ENCODE measurements at places on chromosomes 2 and 18. TPM values are rescaled to one million over a fixed set of nuclear protein-coding genes. Genes with fewer than 3 reads are reported as not detected.
A peak's percentile ranks its signal among the peaks of the same experiment; 100 is the strongest.

- H3K36me3 ChIP-seq: no peaks in the 10 kb centered on the region
- H3K4me3 ChIP-seq: no peak overlapping the region
- no peaks in the 10 kb centered on the region for H3K4me1 ChIP-seq
- DNase-seq: no peak
These were observed 87.1 kb downstream of the CNTNAP5 start for GRCh38 chr2:124112206-124112605.

DNA sequence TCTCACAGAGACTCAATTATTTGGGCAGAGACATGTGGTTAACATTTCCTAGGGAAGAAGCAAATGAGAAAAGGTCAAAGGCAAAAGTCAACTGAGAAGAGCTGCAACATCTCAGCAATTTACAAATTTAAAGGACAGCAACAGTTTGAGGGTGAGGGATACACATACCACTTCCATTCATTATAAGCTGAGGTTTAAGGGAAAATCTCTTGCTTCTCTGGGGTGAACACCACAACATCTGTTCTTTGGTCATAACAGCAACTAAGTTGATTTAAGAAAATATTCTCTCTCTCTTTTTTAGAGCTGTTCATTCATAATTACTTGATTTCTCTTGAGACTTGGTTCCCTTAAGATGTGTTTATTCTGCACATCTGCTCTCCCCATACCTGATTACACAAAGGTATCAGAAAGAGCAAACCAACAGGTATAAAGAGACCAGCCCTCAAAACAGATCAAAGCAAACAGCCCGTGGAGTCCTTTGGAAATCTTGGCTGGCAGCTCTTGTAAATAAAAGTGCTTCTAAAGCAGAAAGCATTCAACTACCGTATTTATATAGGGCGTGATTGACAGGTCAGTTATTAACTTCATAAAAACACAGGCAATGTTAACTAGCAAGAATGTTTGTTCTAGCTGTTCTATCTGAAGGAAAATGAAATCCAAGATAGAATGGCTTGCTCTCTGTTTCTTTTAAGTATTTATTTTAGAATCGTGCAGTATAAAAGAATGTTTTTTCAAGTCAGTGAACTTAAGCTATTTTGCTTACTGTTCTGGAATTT is 132.8 kb downstream of the THADA start:
- peaks cover 16% of the 10 kb centered on the region for H3K4me1 ChIP-seq

Gene C2orf78
- total RNA-seq: not detected

GRCh38 chr2:205776139-205776538 is 93.8 kb downstream of the NRP2 start:
- no peak overlapping the region for H3K27ac ChIP-seq
- DNase-seq: peak; percentile 58
- no peak overlapping the region for H3K4me3 ChIP-seq
- H3K4me1 ChIP-seq: peaks cover 6% of the 10 kb centered on the region

- no peaks in the 10 kb centered on the region for H3K36me3 ChIP-seq
- no peak overlapping the region for H3K27ac ChIP-seq
- H3K4me1 ChIP-seq: no peaks in the 10 kb centered on the region
- H3K27me3 ChIP-seq: no peaks in the 10 kb centered on the region
- DNase-seq: no peak
These were observed 128.0 kb upstream of the TACR1 start for GRCh38 chr2:75327334-75327733.

DNA sequence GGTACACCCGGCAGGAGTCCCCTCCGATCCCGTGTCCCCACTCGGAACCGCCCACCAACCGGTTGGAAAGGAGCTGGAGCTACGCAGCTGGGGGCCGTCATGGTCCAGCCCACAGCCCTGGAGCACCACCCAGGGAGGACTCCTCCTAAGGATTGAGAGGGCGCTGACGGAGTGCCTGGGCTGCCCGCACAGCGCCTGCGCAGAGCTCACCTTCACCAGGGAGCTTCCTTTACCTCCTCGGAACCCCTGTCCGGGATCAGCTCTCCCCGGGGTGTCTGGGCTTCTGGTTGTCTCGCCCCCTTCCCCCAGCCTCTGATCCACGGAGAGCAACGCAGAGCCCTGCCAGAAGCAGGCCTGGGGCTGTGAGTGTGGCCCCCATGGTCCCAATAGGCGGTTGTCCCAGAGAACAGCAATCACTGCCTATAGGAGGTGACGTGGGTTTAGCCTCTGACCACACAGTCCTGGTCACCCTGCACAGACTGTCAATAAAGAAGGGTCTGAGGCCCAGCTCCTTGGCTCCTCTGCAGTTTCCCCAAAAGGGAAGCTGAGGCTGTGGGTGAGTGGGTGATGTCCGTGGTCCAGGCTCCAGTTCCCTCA is 14.6 kb downstream of the ALPG start:
- peaks cover 40% of the 10 kb centered on the region for H3K27me3 ChIP-seq
- peaks cover 7% of the 10 kb centered on the region for H3K36me3 ChIP-seq
- H3K4me1 ChIP-seq: no peaks in the 10 kb centered on the region
- H3K27ac ChIP-seq: no peak overlapping the region
- peak overlapping the region; percentile 85 for H3K4me3 ChIP-seq

DNA sequence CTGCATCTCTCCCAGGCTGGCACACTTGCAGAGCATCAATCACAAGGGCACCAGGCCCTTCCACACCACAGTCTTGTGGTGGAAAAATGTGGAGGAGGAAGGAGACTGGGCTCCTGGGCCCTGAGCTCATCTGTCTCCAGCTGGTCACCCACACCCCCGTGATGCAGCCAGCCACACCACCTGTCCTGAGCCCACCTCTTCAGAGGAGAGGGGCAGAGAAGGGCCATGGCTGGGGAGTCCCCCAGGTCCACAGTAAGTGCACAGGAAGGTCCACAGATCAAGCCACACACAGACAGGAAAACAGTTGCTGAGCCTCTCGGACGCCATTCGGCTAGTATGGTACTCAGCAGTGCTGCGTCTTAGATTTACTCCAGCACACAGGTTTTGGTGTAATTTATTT is 203.5 kb upstream of the SALL3 start:
- H3K27me3 ChIP-seq: no peaks in the 10 kb centered on the region
- no peak for DNase-seq
- H3K4me3 ChIP-seq: no peak overlapping the region
- H3K27ac ChIP-seq: no peak overlapping the region
- no peaks in the 10 kb centered on the region for H3K36me3 ChIP-seq

- no peak overlapping the region for H3K27ac ChIP-seq
- H3K36me3 ChIP-seq: no peaks in the 10 kb centered on the region
- H3K4me1 ChIP-seq: no peaks in the 10 kb centered on the region
- no peak for DNase-seq
- H3K4me3 ChIP-seq: no peak overlapping the region
These were observed 179.4 kb downstream of the ANTXR1 start for GRCh38 chr2:69192176-69192945.

Gene SERPINB11
- total RNA-seq: not detected

Gene REG1B
- not detected for total RNA-seq

Gene COLEC11
- 0.41 TPM for total RNA-seq

DNA sequence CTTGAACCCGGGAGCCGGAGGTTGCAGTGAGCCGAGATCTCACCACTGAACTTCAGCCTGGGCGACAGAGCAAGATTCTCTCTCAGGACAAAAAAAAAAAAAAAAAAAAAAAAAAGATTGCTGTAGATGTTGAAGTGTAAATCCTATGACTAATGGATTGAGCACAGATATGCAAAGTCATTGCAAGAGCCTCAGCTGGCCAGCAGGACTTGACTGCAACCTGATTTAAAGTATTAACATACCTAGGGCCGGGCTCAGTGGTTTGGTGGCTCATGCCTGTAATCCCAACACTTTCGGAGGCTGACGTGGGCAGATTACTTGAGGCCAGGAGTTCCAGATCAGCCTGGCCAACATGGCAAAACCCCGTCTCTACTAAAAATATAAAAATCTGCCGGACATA is 103.4 kb upstream of the MSH2 start:
- H3K36me3 ChIP-seq: no peaks in the 10 kb centered on the region
- H3K27ac ChIP-seq: no peak overlapping the region
- DNase-seq: no peak
- H3K27me3 ChIP-seq: peaks cover 8% of the 10 kb centered on the region
- H3K4me3 ChIP-seq: no peak overlapping the region

GRCh38 chr2:108809936-108810335 is 23.4 kb downstream of the CCDC138 start:
- H3K36me3 ChIP-seq: peaks cover 22% of the 10 kb centered on the region
- H3K27me3 ChIP-seq: no peaks in the 10 kb centered on the region
- H3K4me1 ChIP-seq: no peaks in the 10 kb centered on the region
- no peak overlapping the region for H3K4me3 ChIP-seq
- DNase-seq: no peak

DNA sequence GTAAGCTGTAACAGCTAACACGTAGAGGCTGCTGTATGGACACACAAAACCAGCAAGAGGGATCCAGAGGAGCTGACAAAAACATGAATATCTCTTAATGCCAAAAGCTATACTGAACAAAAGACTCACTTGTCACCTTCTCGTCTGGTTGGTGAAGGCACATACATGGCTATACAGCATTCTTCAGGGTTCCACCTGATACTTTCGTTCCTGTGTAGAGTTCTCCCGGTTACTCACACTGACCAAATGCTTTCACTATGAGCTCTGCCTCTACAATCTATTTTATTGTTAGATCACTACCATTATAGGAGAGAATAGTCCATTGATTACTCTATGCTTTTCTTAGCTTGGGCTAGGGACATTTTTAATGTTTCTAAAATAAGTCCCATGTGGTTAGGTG is 193.1 kb downstream of the HNMT start:
- H3K4me3 ChIP-seq: no peak overlapping the region
- no peak for DNase-seq
- H3K4me1 ChIP-seq: no peaks in the 10 kb centered on the region
- peaks cover 1% of the 10 kb centered on the region for H3K36me3 ChIP-seq
- H3K27me3 ChIP-seq: no peaks in the 10 kb centered on the region
- H3K27ac ChIP-seq: no peak overlapping the region

GRCh38 chr2:38120829-38121228 is 44.9 kb upstream of the CYP1B1 start:
- no peaks in the 10 kb centered on the region for H3K36me3 ChIP-seq
- no peak overlapping the region for H3K4me3 ChIP-seq
- H3K27ac ChIP-seq: no peak overlapping the region
- no peak for DNase-seq

Gene TOGARAM2
- total RNA-seq: 4.0 TPM

- no peak for DNase-seq
- H3K27ac ChIP-seq: peak overlapping the region; percentile 38
- H3K4me1 ChIP-seq: peaks cover 13% of the 10 kb centered on the region
These were observed 79.6 kb upstream of the RAPGEF4 start for GRCh38 chr2:172655838-172656573.

Gene GCG
- total RNA-seq: not detected

- peak overlapping the region; percentile 3 for H3K27ac ChIP-seq
- no peaks in the 10 kb centered on the region for H3K27me3 ChIP-seq
- H3K36me3 ChIP-seq: peaks cover 16% of the 10 kb centered on the region
- H3K4me3 ChIP-seq: no peak overlapping the region
- H3K4me1 ChIP-seq: no peaks in the 10 kb centered on the region
These were observed 28.8 kb downstream of the CTDP1 start for GRCh38 chr18:79708412-79708811.

Gene TMEM18
- total RNA-seq: 32.5 TPM

- peaks cover 79% of the 10 kb centered on the region for H3K4me1 ChIP-seq
- DNase-seq: no peak
- no peaks in the 10 kb centered on the region for H3K27me3 ChIP-seq
- H3K27ac ChIP-seq: peak overlapping the region; percentile 96
These were observed 1.8 kb downstream of the ACVR1 start for GRCh38 chr2:157874348-157874747.

GRCh38 chr2:18800240-18800971 is 211.0 kb upstream of the NT5C1B start:
- H3K4me1 ChIP-seq: no peaks in the 10 kb centered on the region
- H3K27ac ChIP-seq: no peak overlapping the region
- no peaks in the 10 kb centered on the region for H3K27me3 ChIP-seq
- no peaks in the 10 kb centered on the region for H3K36me3 ChIP-seq

DNA sequence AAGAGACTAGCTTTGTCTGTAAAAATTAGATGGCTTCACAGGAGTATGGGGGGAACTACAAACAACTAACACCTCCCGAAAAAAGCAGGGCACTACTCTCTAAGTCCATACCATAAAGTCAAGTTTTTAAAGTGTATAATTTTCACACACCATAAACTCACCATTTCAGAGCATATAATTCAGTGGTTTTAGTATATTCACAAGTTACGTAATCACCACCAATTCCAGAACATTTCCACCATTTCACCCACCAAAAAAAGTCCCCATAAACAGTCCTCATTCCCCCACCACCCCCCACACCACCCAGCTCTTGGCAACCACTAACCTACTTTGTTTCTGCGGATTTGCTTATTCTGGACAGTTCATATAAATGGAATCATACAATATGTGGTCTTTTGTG is 33.8 kb downstream of the CFAP36 start:
- no peak overlapping the region for H3K27ac ChIP-seq
- H3K27me3 ChIP-seq: no peaks in the 10 kb centered on the region
- H3K4me1 ChIP-seq: no peaks in the 10 kb centered on the region
- no peak overlapping the region for H3K4me3 ChIP-seq
- no peak for DNase-seq

Gene ALPP
- total RNA-seq: not detected

- no peaks in the 10 kb centered on the region for H3K27me3 ChIP-seq
- no peak overlapping the region for H3K4me3 ChIP-seq
- no peak overlapping the region for H3K27ac ChIP-seq
- no peak for DNase-seq
- H3K4me1 ChIP-seq: peaks cover 13% of the 10 kb centered on the region
These were observed 72.1 kb downstream of the CAMKMT start for GRCh38 chr2:44433895-44434294.

DNA sequence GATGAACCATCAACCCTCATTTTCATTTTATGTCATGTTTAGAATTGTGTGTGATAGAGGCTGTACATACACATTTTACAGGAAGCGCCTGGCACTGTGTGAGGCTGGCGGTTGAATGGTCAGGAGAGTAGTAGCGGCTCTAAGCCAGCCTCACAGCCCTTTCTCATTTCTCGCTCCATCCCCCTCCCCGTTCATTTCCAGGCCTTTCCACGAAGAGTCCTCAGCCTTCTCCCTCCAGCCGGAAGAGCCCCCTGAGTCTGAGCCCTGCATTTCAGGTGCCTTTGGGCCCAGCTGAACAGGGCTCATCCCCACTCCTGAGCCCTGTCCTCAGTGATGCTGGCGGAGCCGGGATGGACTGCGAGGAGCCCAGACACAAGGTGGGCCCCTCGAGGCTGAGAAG is 51.8 kb downstream of the STK25 start:
- DNase-seq: no peak
- H3K4me1 ChIP-seq: no peaks in the 10 kb centered on the region
- peaks cover 17% of the 10 kb centered on the region for H3K27me3 ChIP-seq
- no peak overlapping the region for H3K27ac ChIP-seq
- H3K4me3 ChIP-seq: no peak overlapping the region
- H3K36me3 ChIP-seq: no peaks in the 10 kb centered on the region

Gene IL1F10
- not detected for total RNA-seq

Gene EFHD1
- total RNA-seq: 1.8 TPM

GRCh38 chr2:63755216-63755615 is 86.5 kb upstream of the UGP2 start:
- H3K36me3 ChIP-seq: no peaks in the 10 kb centered on the region
- H3K4me1 ChIP-seq: no peaks in the 10 kb centered on the region
- H3K27me3 ChIP-seq: no peaks in the 10 kb centered on the region
- H3K27ac ChIP-seq: no peak overlapping the region
- DNase-seq: no peak
- no peak overlapping the region for H3K4me3 ChIP-seq

Data from activated T-cell treated with anti-CD3 and anti-CD28 coated beads, Interleukin-2, amount 50 U/mL, for 72 hours (primary cell).